ENCODE measurements at places on chromosomes 2 and 18.

- DNase-seq: no peak
Measured at GRCh38 chr2:60515721-60516226, 37.7 kb downstream of the BCL11A start.

GRCh38 chr2:166361351-166362153, 14.2 kb downstream of the SCN9A start:
- no peak for DNase-seq

GRCh38 chr2:217186668-217187159, 326.9 kb upstream of the TNP1 start:
- no peak for DNase-seq

GRCh38 chr2:196328088-196328680, 156.8 kb upstream of the STK17B start:
- DNase-seq: no peak

- DNase-seq: no peak
Measured at GRCh38 chr2:80655265-80655664, 350.7 kb upstream of the LRRTM1 start.

GRCh38 chr2:55869637-55870325, 53.8 kb downstream of the EFEMP1 start:
- DNase-seq: no peak

GRCh38 chr2:190449925-190450324, 41.8 kb downstream of the MFSD6 start:
- DNase-seq: no peak

DNA sequence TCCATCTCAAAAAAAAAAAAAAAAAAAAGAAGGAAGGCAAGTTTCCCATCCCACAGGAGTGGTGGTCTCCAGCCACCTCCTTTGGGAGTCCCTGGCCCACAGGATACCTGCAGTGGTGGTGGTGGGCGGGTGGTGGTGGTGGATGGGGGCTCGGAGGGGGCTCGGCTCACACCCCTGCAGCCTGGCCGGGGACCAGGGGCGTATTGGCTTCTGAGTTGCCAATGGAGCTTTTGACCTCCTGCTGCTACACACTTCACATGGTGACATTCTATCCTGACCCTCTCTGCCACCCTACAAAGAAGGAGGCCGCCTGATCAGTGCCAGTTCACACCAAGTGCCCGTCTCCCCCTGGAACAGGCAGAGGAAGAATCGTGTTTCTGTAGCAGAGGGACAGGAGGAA, 119.6 kb downstream of the NFATC1 start:
- no peak for DNase-seq

GRCh38 chr18:3016585-3017297, 3.8 kb upstream of the LPIN2 start:
- no peak for DNase-seq

DNA sequence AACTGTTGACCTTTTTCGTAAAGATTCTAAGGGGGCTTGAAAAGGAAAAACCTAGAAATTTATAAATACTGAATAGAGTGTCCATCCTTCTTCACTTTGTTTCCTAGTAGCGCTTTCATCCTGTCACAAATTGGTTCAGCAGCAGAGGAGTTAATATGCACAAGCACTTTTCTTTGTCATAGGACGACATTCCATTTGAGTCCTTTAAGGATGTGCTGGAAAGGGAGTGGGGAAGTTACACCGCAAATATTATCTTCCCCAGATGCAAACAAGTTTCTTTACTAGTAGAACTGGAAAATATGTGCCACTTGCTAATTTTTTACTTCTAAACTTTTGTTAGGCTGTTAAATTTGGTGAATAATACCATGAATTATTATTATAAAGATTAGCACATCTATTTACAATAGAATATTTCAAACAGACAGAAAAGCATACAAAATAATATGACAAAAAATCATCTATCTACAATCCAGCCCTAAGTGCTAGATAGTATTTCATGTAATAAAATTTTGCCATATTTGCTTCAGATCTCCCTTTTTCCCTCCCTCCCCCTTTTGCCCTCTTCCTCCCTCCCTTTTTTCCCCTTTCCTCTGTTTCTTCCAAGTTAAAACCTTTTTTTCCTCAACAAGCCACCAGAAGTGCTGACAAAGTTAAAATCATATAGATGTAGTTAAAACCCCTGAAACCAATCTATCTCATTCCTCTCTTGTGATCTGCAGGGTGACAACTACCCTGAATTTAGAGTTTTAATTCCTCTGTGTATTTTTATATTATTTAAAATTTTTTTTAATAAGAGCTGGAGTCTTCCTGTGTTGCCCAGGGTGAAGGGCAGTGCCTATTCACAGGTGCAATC, 50.5 kb upstream of the MAP4K3 start:
- DNase-seq: no peak

DNA sequence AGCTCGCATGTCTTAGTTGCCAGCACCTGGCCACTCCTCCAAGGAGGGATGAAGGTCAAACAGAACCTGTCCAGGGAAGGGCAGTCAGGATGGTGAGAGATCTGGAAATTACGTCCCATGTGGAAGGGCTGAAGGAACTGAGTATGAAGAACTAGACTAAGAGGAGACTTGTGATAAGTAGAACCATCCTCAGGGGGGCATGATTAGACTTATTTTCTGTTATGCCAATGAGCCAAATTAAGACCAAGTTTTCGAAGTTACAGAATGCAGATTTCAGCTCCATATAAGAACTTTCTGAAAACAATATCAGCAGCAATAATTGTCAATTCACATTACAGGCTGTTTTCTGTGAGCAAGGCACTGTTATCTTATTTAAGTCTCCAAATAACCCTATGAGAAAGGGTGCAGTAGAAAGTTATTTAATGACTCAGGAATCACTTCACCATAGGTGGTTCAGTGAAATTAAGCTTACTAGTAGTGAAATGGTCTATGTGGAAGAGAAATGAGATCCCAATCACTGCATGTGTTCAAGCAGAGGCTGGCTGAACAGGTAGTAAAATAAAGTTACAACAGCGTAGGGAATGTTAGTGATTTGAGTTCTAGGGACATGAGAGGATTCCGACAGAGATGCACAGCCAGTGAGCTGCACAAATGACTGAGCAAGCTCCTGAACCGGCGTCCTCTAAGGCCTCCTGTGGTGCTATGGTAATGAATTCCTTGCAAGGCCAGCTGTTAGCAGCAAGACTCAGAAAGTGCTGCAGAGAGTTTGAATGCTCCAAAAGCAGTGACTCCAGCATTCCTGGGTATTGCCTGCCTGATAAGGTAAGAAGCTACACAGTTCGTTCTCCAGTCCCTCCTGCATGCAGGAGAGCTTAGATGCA, 4.5 kb upstream of the DYM start:
- no peak for DNase-seq

DNA sequence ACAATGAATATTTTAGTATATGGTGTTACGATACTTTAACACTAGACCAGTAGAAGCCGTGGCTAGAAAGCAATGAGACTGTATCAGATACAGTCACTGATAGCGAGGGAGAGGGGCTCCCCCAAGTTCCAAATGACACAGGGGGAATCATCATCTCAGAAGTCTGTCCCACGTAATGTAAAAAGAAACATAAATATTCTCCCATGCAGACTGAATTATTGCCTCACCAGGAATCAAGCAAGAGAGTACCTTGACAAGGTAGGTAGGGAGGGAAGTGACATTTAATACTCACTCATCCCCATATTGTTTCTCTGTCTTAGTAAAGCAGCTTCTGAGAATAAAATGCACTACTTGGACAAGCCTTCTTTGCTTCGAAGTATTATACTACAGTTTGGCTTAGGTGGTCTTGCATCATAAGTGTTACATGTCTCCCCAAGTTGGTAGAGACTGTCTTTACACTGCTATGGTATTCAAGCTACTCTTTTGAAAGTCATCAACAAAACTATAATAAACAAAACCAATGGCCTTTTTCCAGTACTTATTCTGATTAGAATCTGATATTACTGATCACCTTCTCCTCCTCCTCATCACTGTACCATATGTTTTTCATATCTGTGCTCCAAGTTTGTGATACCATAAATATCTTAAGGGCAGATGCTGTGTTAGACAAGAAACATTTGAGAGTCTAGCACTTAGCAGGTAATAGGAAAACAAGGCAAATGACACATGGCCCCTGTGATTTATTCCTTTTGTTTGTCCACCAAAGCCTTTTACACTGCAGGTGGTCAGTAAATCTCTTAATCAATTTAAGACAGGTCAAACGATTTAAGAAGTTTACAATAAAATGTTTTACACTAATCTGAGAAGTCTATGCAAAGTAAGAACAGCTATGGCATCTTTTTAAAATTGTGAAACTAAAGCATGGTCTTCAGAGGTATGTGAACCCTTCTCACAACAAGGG, 2.7 kb downstream of the LAPTM4A start:
- DNase-seq: no peak

- DNase-seq: no peak
Measured at GRCh38 chr2:15747603-15748471, 156.2 kb downstream of the DDX1 start.

DNA sequence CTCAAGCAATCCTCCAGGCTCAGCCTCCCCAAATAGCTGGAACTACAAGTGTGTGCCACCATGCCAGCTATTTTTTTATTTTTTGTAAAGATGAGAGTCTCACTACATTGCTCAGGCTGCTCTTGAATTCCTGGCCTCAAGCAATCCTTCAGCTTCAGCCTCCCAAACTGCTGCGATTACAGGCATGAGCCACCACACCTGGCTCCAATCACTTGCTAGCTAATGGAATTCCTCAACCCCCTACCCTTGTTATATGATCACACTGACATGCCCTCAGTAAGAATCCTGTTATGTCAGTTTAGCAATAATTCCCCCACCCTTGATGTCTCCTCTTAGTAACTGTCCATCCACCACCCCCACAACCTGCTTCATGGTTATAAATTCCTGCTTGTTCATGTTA, 12.3 kb downstream of the CHN1 start:
- no peak for DNase-seq

- peak; percentile 82 for DNase-seq
Measured at GRCh38 chr2:74515981-74516633, 1.9 kb downstream of the TLX2 start.

DNA sequence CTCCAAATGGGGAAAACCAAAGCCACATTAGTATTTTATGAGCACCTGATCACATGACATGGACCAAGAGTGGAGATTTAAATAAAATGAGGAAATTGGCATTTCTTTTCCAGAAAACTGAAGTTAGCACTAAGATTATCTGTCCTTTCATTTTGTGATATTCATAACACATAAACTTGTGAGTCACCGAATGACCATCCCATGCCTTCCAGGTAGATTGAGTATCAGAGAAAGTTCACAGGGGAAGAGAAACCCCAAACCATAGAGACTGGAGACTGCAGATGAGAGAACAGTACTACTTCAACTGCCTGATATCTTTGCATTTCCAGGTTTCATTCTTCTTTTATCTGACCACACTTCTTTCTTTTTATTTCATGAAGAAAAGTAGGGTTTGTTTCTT, 176.3 kb upstream of the LRP1B start:
- DNase-seq: no peak

GRCh38 chr2:73939419-73939818, 12.7 kb downstream of the DGUOK start:
- peak; percentile 25 for DNase-seq

- DNase-seq: no peak
Measured at GRCh38 chr2:149586898-149587219, 716 bp downstream of the MMADHC start.

- no peak for DNase-seq
Measured at GRCh38 chr2:4693266-4693665, 989.9 kb downstream of the DCDC2C start.

GRCh38 chr18:27665264-27665799, 480.2 kb upstream of the CHST9 start:
- DNase-seq: no peak

- no peak for DNase-seq
Measured at GRCh38 chr2:140247451-140248195, 1467.4 kb upstream of the NXPH2 start.

GRCh38 chr18:48926420-48926857, 24.3 kb downstream of the SMAD7 start:
- DNase-seq: no peak

DNA sequence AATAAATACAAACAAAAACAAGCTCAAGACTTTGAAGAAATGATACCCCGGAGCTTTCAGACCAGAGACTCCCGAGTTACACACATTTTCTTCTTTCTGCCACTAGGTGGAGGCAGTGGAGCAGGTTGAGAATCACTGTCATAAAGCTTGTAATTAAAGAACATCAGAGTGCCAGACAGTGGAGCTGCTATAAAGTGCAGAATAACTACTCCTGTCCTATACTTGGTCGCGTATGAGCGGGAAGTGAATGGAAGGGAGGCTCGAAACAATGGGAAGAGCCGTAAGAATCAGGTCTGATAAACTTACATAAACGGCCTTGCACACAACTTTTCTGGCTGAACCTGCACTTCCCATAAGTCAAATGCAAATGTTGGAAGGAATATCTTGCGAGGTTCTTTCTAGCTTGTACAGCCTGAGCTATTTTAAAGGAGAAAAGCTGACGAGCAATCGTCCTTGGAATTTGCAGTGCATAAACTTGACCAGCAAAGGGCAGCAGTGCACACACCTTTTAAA, 189.0 kb downstream of the RPIA start:
- DNase-seq: peak; percentile 18

GRCh38 chr2:54457323-54458023, 1.3 kb downstream of the SPTBN1 start:
- peak; percentile 16 for DNase-seq

- no peak for DNase-seq
Measured at GRCh38 chr2:60796573-60797509, 40.8 kb downstream of the PAPOLG start.

DNA sequence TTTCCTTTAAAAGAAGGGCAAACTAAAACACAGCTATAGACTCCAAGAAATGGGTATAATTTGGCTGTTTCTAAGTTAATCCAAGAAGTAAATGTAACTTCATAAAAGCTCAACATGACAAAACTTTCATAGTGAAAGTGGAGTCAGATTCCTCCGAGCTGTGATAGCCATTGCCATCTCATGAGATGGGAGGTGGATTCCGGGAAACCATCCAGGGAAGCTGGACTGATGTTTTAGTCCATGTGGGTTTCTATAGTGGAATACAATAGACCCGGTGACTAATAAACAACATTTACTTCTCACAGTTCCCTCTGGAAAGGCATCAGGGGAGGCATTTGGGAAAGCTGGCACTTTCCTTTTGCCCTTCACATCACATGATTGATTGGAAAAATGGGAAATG, 10.0 kb upstream of the LAPTM4A start:
- no peak for DNase-seq

GRCh38 chr18:60295674-60296073, 76.9 kb downstream of the MC4R start:
- DNase-seq: no peak

DNA sequence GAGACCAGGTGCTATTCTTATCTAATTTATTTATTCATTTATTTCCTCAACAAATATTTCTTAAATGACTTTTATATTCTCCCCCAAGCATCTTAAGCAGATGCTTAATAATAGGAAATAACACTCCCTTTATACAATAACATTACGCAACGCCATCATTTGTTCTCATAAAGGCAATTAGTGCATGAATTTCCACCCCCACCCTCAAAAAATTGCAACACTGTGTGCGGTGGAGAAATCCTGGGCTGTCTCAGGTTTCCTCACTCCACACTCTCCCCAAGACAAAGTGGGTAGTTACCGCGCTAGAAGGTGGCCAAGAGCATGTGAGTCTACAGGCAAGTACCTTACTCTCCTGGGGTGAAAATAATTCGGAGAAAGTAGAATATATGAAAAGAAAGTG, 37.0 kb upstream of the CTDP1 start:
- DNase-seq: no peak

- no peak for DNase-seq
Measured at GRCh38 chr2:85455552-85456090, 37.1 kb downstream of the SH2D6 start.

Measured in activated naive CD4-positive, alpha-beta T cell treated with anti-CD3 and anti-CD28 coated beads, Interleukin-2, amount 50 U/mL, for 16 hours (primary cell).